C1 segment of cervical spinal cord (tissue), 14 donors: ENCODE measurements at places on chromosomes 7 and 10.

DNA sequence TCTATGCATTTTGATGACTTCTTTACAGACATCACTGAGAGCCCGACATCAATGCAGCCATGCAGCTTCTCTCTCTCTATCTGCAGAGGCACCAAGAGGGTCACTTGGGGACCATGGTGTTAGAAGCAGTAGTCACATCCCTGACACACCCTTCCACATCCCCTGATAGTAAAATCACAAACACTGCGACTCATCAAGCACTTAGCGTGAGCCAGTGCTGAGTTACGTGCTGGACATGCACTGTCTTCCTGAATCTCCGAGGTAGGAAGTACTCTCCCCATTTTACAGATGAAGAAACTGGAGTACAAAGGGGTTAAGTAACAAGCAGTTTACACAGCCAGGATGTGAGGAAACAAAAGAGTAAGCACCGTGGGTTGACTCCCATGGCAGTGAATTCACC lies 109.2 kb downstream of the OSBPL3 start:
- no peak for DNase-seq

DNA sequence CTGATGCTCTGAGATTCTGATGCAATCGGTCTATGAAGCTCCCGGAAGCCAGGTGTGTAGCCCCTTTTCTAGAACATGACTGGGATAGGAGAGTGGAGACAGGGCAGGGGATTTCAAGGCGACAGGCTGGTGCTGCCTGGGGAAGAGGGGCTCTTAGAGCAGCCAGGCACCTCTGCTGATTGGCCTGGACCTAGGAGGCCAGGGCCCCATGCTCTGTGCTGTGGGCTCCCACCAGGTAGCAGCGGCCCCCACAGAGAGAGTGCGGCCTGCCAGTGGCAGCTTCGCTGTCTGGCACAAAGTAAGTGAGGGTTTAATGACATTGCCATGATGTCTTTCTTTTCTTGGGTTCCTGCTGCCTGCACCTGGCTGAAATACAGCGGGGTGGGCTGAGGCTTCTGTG lies 99.4 kb upstream of the PODXL start:
- no peak for DNase-seq

DNA sequence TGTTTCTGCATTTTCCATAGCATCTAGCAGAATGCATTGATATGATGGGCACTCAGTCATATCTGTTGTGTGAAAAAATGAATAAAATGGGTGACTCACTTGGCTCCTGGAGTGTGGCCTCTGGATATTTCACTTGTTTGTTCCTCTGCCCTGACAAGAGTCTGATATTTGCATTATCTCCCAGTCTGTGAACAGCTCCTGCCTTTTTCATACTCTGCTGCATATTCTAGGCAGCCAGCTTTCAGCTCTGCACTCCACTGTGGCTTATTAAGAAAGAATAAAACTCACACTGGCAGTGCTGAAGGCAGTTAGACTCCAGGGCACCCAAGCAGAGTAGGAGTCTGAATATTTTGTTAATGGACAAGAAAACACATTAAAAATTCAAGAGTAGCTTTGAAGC lies 623.9 kb downstream of the SORCS1 start:
- no peak for DNase-seq

GRCh38 chr7:122845286-122845685 lies 41.0 kb downstream of the CADPS2 start:
- DNase-seq: no peak

DNA sequence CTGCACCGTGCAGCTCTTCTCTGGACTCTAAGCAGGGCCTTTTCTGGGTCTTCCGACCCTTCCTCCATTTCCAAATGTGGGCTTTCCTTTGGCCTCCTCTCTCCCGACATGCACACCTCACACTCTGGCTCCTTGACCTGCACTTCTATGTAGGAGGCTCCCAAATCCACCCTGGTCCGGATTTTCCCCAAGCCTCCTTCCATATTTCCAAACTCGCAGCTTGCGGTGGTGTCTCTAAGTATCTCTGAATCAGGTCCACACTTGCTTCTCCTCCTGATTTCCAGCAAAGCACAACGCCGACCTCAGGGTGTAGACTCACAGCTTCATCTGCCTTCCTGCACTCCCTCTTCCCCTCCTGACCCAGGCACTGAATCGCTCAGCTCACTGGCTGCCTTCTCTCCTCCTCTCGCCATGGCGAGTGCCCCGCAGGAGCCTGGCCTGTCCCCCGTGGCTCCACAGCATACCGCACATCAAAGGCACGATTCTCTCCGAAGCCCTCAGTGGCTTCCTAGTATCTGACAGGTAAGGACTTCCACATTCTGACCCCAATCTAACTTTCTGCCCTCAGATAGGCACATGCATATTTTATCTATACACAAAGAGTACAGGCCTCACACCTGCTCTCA lies 27.8 kb downstream of the DIP2C start:
- no peak for DNase-seq

GRCh38 chr10:32318476-32318896 lies 28.5 kb downstream of the EPC1 start:
- no peak for DNase-seq

- no peak for DNase-seq
These were observed 382.7 kb upstream of the FOXK1 start for GRCh38 chr7:4299431-4299830.

DNA sequence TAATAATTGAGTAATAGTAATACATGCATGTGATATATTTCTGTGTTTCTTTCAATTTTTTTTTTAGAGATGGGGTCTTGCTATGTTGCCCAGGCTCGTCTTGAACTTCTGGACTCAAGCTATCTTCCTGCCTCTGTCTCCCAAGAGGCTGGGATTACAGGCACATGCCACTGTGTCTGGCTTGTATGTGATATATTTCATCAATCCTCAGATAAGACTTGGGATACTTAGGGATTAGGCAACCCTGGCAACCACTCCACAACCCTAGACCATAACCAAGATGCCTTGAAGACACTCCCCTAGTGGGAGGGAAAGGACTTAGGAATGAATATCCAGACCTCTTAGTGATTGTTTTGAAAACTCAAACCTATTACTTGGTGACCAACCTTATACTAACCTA lies 154.8 kb downstream of the CCDC3 start:
- no peak for DNase-seq

DNA sequence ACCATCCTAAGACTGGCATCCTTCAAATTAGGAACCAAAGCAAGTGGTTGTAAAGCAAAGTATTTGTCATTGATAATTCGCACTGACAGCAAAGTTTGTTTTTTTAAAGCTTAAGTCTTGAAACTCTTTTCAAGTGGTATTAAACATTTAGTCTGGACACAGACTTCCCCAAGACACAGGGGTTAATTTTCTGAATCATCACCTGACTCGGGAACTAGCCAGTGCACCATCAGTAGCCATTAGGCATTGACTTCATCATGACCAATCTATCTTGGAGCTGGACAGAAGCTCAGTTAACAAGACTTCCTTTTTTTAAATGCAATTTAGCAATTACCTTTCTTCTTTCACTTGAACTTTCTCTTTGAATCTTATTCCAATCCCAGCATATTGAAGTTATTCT lies 210.6 kb downstream of the ZNF365 start:
- DNase-seq: no peak

- DNase-seq: no peak
These were observed 27.6 kb downstream of the CEP41 start for GRCh38 chr7:130413201-130413600.

DNA sequence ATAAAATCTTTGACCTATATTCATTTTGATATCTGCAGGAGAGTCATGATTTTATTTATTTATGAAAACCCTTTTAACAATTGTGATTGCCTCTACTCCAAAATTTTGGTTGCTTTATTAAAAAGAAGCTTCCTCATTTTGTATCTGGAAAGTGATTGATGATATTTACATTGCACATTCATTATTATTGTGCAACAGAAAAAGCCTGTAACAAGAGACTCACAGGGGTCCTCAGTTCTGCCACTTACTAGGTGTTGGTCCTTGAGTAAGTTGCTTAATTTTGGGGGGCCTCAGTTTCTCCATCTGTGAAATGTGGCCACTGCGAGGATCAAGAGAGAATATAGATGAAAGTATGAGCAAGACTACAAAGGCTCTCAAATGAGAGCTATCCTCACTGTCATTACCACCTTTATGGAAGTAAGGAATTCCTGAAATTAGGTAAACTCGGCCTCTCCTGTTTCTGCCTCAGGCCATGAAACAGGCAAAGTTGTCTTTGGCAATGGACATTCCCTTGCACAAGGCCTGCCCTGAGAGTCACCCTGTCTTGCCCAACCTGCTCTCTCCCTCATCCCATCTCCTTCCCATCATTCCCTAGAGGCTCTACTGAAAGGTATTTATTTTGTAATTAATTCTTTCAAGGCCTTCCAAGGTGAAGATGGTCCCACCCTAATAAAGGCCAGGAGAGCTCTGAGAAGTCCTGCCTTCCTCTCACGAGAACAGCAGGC lies 66.1 kb upstream of the ABLIM1 start:
- DNase-seq: no peak

DNA sequence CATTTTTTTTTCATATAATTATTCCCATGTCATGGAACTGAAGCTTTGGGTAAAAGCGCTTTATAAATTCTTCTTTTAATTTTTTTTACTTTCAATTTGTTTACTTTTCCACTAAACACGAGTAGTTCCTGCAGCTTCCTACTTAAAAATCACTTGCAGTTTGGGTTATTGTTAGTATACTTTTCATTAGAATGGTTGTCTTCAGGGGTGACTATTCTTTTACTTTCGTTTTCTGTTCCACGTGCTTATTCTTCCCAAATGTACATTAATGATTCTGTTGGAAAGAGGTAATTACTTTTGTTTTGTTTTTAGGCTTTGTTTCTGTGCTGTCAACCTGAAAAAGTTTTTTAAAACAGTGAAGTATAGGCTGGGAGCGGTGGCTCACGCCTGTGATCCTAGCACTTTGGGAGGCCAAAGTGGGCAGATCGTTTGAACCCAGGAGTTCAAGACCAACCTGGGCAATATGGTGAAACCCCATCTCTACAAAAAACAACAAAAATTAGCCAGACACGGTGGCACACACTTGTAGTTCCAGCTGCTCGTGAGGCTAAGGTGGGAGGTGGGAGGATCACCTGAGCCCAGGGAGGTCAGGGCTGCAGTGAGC lies 5.2 kb upstream of the CFAP69 start:
- no peak for DNase-seq

DNA sequence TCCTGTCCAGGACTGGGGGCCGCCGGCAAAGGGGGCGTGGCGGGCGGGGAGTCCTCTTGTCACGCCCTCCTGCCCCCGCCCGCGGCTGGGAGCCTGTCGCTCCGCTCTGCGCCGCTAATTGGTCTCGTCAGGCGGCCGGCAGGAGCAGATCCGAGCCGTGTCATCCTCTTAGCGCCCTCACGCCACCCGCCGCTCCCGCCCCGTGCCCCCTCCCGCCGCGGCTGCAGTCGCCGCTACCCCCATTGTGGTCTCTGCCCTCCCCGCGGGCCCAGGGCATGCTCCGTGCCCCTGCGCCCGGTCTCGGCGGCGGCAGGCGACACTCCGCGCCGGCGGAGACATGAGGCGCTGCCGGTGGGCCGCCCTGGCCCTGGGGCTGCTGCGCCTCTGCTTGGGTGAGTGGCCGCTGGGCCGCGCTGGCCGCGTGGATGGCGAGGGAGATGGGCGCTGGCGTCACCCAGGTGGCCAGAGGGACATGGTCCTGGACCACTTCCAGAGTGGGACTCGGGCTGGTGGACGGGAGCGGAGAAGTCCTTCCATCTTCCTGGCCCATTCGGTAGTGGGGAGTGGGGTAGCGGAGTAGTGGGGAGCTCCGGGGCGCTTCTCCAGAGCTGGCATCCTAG lies at the start of gene CDHR1:
Gene CDHR1, plus strand, starts transcription at position 114 of the 620 bp plus-strand sequence. Its CDS starts 224 bp downstream, at position 338.
- no peak for DNase-seq

DNA sequence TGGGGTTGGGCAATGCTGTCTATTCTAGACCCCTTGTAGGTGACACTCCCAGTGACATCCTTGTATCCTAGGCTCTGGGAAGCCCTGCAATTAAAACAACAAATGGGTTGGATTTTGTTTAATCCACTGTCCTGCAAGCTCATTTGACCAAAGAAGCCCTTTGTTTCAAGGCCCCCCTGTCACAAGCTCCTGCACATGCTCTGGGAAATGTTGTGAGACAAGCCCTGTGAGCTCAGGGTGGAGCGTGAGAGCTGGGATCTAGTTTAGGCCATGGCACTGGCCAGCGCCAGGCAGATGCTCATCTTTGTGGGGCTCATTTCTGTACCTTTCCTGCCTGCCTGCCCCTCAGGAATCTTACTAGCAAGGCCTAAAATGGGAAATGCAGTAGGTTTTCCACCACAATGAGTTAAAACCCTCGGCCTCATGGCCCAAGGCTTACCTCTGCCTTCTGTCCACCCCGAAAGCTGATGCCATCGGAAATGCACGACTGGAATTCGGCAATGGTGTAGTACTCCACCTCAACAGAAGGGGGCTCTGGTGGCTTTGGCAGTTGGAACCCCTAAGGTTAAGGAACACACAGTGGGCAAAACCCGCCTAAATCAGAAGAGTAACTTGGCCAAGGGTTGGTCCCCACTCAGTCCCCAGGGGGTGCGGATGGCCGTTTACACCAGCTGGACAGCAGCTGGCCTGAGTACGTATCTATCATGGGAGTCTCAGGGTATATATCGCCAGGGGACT lies 112.0 kb downstream of the NEURL1 start:
- DNase-seq: no peak

DNA sequence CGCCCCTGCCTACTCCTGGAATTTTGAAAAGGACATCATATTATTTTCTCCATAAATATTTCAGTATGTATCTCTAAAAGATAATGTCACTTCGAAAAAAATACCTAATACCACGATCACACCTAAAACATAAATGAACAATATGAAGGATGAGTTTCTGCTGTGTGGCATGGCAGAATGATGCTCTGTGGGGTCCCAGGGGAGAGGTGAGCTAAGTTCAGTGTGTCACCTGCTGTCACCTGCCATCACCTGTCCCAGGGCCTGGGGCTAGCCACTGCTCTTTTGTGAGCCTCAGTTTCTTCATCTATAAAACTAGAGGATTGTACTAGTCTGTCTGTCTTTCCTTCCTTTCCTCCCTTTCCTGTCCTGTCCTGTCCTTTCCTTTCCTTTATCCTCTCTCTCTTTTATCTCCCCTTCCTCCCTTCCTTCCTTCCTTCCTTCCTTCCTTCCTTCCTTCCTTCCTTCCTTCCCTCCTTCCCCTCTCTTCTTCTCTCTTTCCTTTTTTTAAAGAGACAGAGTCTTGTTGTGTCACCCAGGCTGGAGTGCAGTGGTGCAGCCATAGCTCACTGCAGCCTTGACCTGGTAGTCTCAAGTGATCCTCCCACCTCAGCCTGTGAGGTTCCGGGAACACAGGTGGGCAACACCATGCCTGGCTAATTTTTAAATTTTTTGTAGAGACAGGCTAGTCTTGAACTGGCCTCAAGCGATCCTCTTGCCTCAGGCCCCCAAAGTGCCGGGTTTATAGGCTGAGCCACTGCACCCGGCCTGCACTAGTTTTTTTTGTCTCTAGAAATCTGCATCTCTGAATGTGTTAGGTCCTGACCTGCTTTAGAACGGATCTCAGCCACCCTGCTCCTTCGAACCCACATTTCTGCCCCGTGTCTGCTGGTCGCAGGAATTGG lies 43.1 kb downstream of the CUX1 start:
- DNase-seq: no peak

- no peak for DNase-seq
These were observed 17.6 kb upstream of the GPR146 start for GRCh38 chr7:1026721-1027161.
